ENCODE measurements at places on chromosomes 3 and 15. TPM values are rescaled to one million over a fixed set of nuclear protein-coding genes. Genes with fewer than 3 reads are reported as not detected.

DNA sequence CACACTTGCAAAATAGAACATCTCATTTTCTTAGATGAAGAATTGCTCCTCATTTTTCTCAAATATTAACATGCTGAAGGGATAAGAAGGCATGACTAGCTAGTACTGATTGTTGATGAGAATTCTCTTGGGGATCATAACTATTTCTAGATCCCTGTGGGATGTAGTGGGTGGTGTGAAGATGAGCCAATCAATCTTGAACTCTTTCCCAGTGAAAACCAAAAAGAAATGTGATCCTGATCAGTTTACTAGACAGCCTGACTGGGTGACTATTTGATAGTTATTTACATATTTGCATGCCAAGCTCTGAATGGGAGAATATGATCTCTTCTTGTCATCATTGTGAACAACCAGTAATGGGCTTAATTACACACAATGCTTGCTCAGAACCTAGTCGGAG lies 63.7 kb downstream of the ZIC1 start:
- H3K36me3 ChIP-seq: no peaks in the 10 kb centered on the region
- H3K4me3 ChIP-seq: no peak overlapping the region
- H3K27me3 ChIP-seq: no peaks in the 10 kb centered on the region
- H3K4me1 ChIP-seq: no peaks in the 10 kb centered on the region
- H3K27ac ChIP-seq: no peak overlapping the region

DNA sequence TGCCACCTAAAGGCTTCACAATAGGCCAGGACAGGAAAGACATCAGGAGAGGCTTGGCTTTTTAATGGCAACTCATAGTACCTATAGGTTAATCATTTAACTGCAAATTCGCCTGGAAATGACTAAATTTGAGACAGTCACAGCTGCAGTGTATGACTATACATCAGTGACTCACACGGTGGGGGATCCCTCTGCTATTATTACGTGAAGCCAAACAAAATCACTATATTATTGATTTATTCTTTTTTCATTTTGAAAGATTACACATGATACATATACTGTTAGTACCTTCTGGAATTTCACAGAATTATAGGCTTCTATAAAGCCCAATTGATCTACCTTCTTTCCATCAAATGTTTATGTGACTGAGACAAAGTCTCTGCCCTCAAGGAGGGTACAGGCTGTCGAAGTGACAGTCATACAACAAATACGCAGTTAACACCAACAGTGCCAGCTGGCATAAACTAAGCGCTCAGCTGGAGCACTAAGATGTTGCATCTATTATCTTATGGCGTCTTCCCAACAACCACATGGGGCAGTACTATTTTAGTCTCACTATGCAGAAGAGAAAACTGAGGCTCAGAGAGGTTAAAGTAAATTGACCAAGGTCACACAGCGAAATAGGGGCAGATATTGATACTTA lies 82.0 kb upstream of the LMOD3 start:
- no peaks in the 10 kb centered on the region for H3K27me3 ChIP-seq
- H3K27ac ChIP-seq: peak overlapping the region; percentile 96
- H3K4me1 ChIP-seq: peaks cover 60% of the 10 kb centered on the region
- H3K36me3 ChIP-seq: peaks cover 15% of the 10 kb centered on the region
- DNase-seq: peak; percentile 70
- H3K4me3 ChIP-seq: peak overlapping the region; percentile 74

GRCh38 chr3:180808823-180809575 lies 103.5 kb upstream of the FXR1 start:
- H3K4me3 ChIP-seq: no peak overlapping the region
- no peaks in the 10 kb centered on the region for H3K27me3 ChIP-seq
- H3K4me1 ChIP-seq: no peaks in the 10 kb centered on the region
- H3K36me3 ChIP-seq: no peaks in the 10 kb centered on the region

GRCh38 chr3:128237348-128238183 lies 84.3 kb downstream of the EEFSEC start:
- DNase-seq: no peak
- H3K27me3 ChIP-seq: no peaks in the 10 kb centered on the region
- H3K4me1 ChIP-seq: no peaks in the 10 kb centered on the region
- H3K36me3 ChIP-seq: no peaks in the 10 kb centered on the region

DNA sequence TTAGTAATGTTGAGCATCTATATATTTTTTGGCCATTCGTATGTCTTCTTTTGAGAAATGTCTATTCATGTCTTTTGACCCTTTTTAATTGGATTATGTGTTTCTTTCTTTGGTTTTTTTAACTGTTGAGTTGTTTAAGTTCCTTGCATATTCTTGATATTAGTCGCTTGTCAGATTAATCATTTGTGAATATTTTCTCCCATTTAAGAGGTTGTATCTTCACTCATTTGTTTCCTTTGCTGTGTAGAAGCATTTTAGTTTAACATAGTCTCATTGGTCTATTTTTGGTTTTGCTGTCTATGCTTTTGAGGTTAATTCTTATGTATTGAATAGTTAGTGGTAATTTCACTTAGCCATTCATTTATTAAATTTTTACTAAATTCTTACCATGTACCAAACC lies 283.8 kb downstream of the ZPLD1 start:
- H3K4me3 ChIP-seq: no peak overlapping the region
- H3K27me3 ChIP-seq: peaks cover 2% of the 10 kb centered on the region
- no peaks in the 10 kb centered on the region for H3K36me3 ChIP-seq
- no peaks in the 10 kb centered on the region for H3K4me1 ChIP-seq
- no peak overlapping the region for H3K27ac ChIP-seq

DNA sequence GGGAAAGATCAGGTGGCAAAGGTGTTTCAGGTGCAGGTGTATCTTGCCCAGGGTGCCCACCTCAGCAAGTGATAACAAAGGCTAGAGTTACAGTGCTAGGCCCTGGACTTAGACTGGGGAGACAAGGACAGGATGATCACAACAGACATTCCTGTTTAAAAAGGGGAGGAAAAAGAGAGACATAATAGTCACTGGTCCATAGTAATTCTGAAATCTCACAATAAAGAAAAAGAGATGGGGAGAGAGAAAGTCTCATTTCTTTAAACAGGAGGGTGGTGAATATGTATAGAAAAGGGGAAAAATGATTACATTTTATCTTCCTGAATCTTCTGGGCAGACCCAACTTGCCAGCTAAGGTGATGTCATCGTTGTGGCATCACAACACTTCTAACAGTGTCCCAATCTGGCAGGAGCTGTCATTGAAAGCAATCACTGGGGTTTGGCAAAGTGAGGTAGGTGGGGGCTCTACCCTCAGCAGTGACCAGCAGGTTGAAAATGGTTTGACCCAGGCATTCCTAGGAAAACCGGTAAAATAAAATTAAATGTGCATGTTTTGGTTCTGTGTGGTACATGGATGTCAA lies 99.5 kb downstream of the ZNF621 start:
- peaks cover 3% of the 10 kb centered on the region for H3K36me3 ChIP-seq
- peaks cover 3% of the 10 kb centered on the region for H3K4me1 ChIP-seq
- DNase-seq: no peak
- H3K4me3 ChIP-seq: no peak overlapping the region

DNA sequence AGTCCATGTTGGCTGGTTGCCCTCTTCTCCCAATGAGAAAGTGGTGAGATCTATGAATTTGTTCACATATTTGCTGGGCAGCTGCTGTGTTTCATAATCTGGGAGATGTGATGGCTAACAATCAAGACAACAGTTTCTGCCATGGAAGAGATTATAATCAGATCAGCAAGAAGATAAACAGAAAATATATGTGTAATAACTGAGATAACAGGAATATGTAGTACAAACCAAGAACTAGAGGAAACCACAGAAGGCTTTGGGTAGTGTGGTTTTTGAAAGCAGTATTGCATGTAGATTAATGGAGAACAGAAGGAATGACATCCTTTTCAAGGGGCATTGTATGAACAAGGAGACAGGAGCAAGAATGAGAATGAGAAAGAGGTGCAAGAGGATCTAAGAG lies 12.2 kb upstream of the CSTA start:
- H3K27ac ChIP-seq: no peak overlapping the region
- H3K4me1 ChIP-seq: peaks cover 7% of the 10 kb centered on the region
- H3K4me3 ChIP-seq: no peak overlapping the region
- peaks cover 3% of the 10 kb centered on the region for H3K27me3 ChIP-seq
- DNase-seq: peak; percentile 52

- H3K36me3 ChIP-seq: no peaks in the 10 kb centered on the region
- no peaks in the 10 kb centered on the region for H3K27me3 ChIP-seq
- no peak overlapping the region for H3K4me3 ChIP-seq
- DNase-seq: no peak
These were observed 77.7 kb upstream of the GPR149 start for GRCh38 chr3:154507727-154508126.

- DNase-seq: no peak
- H3K36me3 ChIP-seq: peaks cover 33% of the 10 kb centered on the region
- no peak overlapping the region for H3K4me3 ChIP-seq
- no peak overlapping the region for H3K27ac ChIP-seq
- H3K4me1 ChIP-seq: peaks cover 16% of the 10 kb centered on the region
These were observed 26.9 kb downstream of the PDIA5 start for GRCh38 chr3:123093696-123094095.

DNA sequence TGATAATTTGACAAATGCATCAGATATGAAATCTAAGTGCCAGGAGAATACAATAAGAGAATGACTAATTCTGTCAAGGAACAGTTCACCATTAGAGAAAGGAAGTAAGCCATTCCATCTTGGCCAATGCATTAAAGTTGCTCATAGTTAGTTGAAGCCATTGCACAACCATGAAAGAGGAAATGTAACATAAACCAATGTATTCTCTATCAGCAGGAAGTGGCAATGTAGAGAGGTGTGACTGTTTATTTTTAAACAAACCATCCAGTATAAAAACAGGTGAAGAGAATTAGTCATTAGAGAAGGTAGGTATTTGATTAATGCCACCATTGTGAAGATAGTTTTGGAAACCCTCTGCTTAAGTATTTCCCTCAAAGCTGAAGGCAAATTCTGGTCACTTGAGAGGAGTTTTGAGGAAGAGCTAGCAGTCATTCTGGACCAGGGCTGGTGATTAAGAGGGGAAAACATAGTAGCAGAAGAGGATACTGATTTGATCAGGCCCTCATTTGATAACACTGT lies 10.7 kb upstream of the ANXA2 start:
- H3K27me3 ChIP-seq: peaks cover 2% of the 10 kb centered on the region
- peak overlapping the region; percentile 24 for H3K4me3 ChIP-seq
- no peak for DNase-seq
- H3K27ac ChIP-seq: peak overlapping the region; percentile 13

DNA sequence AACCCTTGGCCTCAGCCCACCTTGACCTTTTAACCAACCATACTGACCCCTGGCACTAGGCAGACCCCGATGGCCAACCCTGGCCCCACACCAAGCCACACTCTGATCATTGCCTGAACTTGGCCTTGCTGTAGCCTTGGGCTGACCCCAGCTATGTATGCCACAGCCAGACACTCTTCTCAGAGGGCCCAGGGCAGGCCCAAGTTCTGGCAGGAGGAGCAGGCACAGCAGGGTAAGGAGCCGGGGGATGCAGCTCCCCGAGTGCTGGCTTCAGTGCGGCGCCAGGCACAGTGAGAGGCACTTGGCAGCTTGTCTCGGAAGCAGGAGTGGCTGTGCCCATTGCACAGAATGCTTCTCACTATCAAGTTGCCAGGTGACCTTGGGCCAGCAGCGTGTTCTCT lies 22.3 kb downstream of the PRR20G start:
- no peaks in the 10 kb centered on the region for H3K27me3 ChIP-seq
- DNase-seq: no peak
- no peak overlapping the region for H3K27ac ChIP-seq

GRCh38 chr3:186921578-186921977 lies 8.7 kb upstream of the ST6GAL1 start:
- no peaks in the 10 kb centered on the region for H3K36me3 ChIP-seq
- H3K4me3 ChIP-seq: no peak overlapping the region
- DNase-seq: no peak
- peaks cover 11% of the 10 kb centered on the region for H3K4me1 ChIP-seq
- no peaks in the 10 kb centered on the region for H3K27me3 ChIP-seq
- no peak overlapping the region for H3K27ac ChIP-seq

Gene MEIS2
- total RNA-seq: not detected

Gene IRAK2
- 4.5 TPM for total RNA-seq
